ENCODE measurements at places on chromosomes 16 and 17.

- no peak for DNase-seq
Measured at GRCh38 chr16:17491140-17491662, 20.4 kb upstream of the XYLT1 start.

DNA sequence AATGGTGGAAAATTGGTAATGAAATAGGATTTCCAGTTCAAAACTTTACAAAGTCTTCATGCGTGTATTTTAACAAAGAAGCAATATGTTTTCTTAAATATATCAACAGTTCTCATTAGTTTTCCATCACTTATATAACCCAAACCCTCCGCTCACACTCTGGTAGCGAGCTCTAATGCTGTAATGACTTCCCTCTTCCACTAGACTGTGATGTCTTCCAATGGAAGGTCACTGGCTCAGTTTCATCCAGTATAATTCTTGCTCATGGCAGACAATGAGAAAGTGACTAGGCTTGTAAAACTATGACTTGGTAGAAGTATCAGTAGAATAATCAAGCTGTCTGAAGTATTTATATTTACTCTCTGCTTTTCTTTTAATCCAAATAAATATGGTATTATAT, 32.8 kb downstream of the NETO2 start:
- DNase-seq = no peak

- DNase-seq = no peak
Measured at GRCh38 chr16:80616362-80616761, 75.6 kb downstream of the DYNLRB2 start.

GRCh38 chr16:85635545-85636140, 22.5 kb downstream of the GSE1 start:
- no peak for DNase-seq

DNA sequence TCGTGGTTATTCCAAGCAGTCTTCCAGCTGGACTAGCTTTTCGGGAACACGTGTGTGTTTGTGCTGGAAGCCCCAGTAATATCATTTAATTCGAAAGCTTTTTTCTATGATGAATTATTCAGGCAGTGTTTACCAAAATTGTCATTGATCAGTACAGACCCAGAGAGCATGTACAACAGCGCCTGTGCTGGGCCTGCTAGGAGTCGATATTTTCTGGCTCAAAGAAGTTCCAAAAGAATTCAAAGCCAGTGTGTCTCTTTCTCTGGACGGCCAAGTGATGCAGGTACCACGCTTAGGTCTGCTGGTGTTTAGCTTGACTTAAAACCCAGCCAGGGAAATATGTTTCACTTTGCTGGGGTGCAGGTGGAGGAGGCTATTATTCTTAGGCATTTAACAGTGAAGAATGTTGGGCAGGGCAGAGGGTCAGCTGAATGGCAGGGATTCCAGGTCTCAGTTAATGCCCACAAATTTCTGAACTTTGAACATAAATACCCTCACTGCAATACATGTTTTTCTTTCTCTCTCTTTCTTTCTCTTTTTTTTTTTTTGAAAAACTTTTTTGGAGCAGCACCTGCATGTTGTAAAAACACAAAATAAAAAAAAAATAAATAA, 401.3 kb downstream of the WWOX start:
- DNase-seq = no peak

DNA sequence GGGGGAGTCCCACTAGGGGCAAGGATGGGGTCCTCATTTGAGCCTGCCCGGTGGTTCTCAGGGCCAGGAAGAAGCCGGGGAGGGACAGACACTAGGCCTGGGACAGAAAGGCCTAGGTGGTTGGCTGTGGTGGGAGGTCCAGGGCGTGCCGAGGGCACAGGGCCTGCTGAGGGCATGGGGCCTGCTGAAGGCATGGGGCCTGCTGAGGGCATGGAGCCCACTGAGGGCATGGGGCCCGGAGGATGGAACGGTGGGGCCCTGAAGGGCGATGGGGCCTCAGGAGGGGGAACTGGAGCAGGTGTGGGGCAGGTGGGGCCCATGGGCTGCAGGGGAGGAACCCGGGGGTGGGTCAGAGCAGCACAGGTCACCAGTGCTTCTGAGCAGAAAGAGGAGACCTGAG, 31.2 kb downstream of the PELP1 start:
- DNase-seq = no peak

GRCh38 chr17:83180996-83181481, 101.6 kb downstream of the METRNL start:
- no peak for DNase-seq

GRCh38 chr16:31093132-31093703, 1.4 kb downstream of the VKORC1 start:
- DNase-seq = no peak

GRCh38 chr17:63911657-63912100, 621 bp upstream of the CSHL1 start:
- no peak for DNase-seq

DNA sequence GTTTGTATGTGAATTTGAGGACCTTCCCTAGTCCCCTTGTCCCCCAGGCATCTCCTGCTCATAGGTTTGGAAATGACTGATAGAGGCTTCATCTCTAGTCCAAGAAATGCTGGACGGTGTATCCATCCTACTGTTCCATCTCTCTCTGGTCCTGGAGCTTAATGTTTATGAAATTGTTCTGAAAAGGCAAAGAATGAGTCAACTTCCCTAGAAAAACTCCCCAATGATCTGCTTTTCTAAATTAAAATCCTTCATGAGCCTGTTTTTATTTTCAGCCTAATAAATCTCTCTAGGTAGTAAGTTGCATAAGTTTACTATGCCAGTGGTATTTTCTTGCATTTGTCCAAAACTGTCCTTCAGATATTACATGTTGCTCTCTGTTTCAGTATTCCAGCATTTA, 2.1 kb upstream of the IGSF6 start:
- no peak for DNase-seq

DNA sequence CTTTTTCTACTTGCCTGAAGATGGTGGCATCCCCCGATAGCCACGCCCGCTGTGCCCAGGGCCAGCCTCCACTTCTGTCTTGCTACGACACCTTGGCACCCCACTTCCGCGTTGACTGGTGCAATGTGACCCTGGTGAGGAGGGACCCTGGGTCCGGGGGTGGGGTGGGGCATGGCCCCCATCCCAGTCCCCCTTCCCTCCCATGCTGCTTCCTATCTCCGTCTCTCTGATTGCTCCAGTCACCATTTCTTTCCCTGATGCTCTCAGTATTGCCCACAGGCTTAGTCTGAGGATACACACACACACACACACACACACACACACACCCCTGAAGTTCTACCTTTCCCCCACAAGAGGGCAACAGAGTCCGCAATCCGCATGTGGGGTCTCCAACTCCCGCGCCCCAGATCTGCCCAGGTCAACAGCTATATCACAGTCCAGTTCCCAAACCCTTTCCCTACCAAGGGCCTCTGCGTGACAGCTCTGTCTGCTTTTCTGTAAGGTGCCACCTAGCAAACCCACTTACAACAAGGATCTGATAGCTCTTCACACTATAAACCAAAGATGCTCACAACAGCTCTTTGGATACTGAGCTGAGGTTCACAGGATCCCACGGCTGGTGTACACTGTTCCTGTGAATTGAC, 3.4 kb downstream of the SGCA start:
- peak; percentile 73 for DNase-seq

GRCh38 chr17:16150251-16150856, 65.0 kb downstream of the NCOR1 start:
- no peak for DNase-seq

GRCh38 chr17:77607606-77608005, 350.9 kb upstream of the TNRC6C start:
- DNase-seq = no peak

DNA sequence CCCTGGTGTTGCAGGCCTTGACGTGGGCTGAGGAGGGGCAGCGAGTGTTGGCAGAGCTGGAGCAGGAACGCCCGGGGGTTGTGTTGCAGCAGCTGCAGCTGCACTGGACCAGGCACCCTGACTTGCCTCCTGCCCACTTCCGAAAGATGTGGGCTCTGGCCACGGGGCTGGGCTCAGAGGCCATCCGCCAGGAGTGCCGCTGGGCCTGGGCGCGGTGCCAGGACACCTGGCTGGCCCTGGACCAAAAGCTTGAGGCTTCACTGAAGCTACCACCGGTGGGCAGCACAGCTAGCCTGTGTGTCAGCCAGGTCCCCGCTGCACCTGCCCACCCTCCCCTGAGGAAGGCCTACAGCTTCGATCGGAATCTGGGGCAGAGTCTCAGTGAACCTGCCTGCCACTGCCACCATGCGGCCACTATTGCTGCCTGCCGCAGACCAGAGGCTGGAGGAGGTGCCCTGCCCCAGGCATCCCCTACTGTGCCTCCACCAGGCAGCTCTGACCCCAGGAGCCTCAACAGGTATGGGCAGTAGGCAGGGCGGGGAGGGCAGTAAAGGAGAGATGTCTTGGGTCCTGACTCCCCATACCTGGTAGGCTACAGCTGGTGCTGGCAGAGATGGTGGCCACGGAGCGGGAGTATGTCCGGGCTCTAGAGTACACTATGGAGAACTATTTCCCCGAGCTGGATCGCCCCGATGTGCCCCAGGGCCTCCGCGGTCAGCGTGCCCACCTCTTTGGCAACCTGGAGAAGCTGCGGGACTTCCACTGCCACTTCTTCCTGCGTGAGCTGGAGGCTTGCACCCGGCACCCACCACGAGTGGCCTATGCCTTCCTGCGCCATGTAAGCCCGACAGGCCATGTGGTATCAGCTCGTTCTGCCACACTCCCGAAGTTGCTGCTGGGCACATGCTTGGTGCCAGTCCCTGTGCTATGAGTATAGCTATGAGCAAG, 5.6 kb downstream of the PLEKHG4 start:
- no peak for DNase-seq

- peak; percentile 67 for DNase-seq
Measured at GRCh38 chr16:88561485-88562359, 8.5 kb upstream of the ZC3H18 start.

GRCh38 chr16:84600343-84601229, 17.3 kb downstream of the COTL1 start:
- peak; percentile 50 for DNase-seq

- no peak for DNase-seq
Measured at GRCh38 chr17:49130891-49131290, 1.7 kb upstream of the B4GALNT2 start.

GRCh38 chr17:44965481-44966234, 2.4 kb downstream of the C1QL1 start:
- no peak for DNase-seq

GRCh38 chr16:66130296-66130905, 236.1 kb upstream of the CDH5 start:
- no peak for DNase-seq

GRCh38 chr16:2195322-2196161, 863 bp downstream of the CASKIN1 start:
- no peak for DNase-seq

DNA sequence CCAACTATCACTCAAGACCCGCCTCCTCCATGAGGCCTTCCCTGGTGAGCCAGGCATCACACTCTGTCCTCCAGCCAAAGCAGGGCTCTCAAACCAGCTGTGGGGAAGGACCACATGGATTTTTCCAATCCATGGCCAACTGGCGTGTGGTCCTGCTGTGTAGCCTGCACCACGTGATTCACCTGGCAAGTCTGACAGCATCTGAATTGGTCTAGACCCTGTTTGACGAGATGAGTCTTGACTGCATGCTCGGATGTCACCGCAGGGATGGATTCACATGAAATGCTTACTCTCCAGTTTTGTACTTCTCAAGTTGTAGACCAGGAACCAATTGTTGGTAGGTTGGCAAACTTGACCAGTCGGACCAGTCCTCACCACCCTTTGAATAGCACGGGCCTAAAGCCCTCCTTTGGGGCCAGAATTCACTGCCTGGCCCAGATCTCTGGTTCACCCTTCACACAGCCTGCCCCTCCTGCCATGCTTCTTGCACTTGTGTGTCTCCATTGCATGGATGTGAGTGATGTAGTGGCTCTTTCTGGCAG, 9.9 kb downstream of the CRHR1 start:
- DNase-seq = no peak

GRCh38 chr17:61453566-61454380, 1.6 kb downstream of the TBX4 start:
- DNase-seq = no peak

GRCh38 chr17:32124985-32125847, 17.1 kb upstream of the RHOT1 start:
- DNase-seq = no peak

- no peak for DNase-seq
Measured at GRCh38 chr17:72365857-72366414, 245.1 kb downstream of the SOX9 start.

- DNase-seq = no peak
Measured at GRCh38 chr16:86723689-86724088, 145.3 kb downstream of the FOXL1 start.

DNA sequence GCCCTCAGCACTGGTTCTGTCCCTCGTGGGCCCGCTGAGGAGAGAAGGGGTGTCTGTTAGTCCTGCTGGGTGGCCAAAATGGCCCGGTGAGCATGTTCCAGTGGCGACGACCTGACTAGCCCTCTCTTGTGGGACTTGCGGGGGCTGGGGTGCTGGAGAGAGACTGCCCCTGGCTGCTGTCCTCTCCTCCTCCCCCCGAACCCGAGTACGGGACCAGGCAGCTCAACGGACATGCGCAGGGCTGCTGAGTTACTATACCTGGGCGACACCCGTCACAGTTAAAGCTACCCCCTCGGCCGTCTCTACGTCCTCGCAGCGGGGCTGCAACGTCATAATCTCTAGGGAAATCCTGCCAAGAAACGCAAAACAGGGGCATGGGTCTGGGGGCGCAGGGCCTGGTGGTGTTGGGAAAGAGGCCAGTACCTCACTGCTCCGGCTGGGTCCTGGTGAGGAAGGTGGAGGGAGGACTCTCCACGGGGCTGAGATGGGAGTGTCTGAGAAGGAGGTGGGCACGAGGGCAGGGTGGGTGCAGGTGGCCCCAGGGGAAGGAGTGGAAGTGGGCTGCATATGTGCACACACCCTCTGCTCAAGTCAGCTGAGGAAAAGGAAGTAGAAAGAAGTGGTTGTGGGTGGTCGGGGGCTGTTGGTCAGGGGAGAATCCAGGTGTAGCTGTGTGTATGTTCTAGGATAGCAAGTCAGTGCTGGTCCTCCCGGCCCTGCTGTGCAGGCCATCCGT, 13.4 kb downstream of the FLOT2 start:
- DNase-seq = no peak

GRCh38 chr17:29111816-29112499, 68.2 kb downstream of the MYO18A start:
- peak; percentile 78 for DNase-seq

Measured in erythroblast (primary cell).